ENCODE measurements at places on chromosomes 13 and 19.
A peak's percentile ranks its signal among the peaks of the same experiment; 100 is the strongest.

DNA sequence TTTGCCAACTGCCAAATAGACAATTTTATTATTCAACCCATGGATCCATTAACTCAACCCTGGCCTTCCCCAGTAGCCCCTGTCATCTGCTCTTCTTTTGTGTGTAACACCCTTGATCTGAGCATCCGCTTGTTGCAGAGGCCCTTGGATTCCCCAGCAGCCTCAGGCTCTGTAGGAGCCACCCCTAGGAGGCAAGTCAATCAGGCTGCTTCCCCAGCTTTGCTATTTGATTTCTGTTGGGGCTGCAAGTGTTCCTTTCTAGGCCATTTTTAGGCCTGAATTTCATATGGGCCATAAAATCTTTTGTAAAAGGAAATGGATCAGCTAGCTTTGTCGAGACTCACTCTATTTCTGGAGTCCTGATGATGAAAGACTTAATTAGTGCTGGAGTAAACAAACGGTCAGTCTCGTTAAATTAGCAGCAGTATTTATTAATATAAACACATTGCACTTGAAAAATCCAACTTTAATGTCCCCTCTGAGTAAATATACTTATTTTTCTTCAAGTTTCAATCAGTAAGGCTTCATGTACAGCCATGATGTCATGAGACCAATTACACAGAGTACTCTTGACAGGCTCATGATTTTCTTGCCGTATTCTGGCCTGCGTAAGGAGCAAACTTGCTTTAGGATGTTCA, 105.3 kb downstream of the RGCC start:
- DNase-seq = no peak

DNA sequence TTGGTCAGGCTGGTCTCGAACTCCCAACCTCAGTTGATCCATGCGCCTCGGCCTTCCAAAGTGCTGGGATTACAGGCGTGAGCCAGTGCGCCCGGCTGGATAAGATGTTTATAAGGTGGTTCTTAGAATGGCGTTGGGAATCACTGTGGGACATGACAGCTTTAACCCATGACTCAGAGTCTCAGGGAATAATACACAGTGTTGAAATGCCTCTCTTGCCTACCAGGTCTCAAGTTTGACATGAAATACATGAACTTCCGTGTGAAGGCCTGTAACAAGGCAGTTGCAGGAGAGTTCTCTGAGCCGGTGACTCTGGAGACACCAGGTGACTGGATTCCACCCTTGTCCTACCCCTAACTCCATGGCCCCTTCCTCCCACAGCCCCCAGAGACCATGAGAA, 12.6 kb downstream of the FSD1 start:
- DNase-seq = no peak

DNA sequence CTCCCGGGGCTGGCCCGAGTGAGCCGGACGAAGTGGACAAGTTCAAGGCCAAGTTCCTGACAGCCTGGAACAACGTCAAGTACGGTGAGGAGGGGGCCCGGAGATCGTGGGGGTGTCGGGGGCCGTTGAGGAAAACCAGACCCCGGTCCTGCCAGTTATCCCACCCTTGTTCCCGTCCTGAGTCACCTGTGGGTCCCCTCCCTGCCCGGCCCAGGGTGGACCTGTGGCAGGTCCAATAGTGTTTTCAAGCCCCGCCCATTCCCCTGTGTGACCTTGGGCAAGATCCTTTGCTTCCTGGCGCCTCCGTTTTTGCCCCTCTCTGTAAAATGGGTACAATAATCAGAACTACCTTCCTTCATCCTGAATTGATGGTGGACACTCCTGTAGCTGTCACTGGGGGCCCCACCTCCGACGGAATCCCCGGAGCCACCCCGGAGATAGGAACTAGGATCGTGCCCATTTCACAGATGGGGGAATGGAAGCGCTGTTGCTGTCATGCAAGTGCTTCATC, 593 bp downstream of the ATG4D start:
- peak; percentile 35 for DNase-seq

DNA sequence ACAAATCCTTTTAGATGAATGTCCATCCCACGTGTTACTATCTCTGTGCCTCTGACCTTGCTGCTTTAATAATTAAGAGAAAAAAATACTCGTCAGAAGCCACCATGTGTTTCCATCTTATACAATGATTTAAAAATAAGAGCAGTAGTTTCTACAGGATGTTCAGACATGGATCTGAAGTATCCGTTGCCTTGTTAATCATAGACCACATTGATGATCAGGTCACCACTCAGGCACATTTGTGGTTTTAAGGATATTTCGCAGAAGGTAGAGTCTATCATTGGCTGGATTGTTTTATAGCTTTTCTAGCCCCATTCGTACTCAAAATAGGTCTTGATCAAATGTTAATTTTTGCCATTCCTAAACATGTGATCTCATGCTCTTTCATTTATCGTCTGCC, 710.0 kb upstream of the ARGLU1 start:
- no peak for DNase-seq

GRCh38 chr13:95676105-95676761, 706 bp upstream of the DNAJC3 start:
- peak; percentile 45 for DNase-seq

DNA sequence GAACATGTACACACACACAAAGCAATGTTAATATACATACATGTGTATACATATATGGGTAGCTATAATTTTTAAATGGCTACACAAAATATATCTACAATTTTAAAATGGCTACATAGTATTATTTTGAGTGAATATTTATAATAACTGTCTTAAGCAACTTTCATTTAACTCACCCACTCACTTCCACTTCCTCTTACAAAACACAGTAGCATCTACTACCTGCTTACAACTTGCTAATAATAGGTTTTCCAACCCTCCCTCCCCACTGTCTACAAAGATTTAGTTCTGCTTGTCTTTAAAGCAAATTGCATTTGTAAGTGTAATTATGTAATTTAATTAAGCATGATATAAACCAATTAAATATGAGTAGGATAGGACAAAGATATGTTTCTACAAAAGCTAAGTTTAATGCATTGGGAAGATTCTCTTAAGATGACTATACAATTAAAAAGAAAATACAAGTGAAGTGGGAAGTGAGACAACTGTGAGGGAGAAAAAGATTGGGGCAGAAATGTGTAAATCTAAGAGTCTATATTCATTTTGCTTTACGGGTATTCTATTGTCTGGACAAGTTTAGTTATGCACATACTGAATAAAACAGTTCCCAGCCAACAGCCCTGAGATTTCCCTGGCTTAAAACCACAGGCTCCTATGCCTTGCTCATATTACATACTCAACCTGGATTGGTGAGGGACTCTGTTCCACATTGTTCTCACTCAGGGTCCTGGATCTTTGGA, 583.1 kb downstream of the EFNB2 start:
- DNase-seq = no peak

DNA sequence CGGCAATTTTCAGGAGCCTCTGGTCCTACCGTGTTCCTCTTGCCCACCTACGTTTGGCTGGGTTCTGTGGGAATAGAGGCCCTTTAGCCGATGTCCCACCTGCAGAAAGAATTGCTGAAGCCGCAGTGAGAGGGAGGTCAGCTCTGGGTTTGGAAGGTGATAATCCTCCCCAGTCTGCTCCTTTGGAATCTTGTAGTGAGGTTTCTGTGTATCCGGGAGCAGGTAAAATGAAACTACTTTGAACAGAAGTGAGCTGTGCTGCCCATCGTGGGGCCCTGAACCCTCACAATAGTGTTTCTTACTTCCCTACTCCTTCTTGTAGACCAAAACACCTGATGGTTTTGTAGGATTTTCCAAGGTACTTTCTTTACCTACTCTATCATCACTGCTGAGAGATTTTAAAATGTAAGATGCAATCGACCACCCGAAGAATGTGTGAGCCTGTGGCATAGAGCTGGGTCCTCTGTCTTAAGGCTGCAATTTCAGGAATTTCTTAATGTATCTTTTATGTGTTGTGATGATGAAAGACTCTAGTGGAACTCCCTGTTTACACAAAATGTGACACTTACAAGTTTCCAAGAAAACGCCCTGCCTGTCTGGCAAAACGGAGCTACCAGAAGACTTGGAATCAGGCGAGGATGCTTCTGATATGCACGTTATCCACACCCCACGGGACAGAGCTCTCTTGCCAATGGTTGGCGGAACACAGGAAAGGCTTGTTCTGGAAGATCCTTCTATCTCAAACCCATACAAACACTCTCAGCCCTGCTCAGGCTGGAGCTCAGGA, 76.1 kb downstream of the RGCC start:
- no peak for DNase-seq

DNA sequence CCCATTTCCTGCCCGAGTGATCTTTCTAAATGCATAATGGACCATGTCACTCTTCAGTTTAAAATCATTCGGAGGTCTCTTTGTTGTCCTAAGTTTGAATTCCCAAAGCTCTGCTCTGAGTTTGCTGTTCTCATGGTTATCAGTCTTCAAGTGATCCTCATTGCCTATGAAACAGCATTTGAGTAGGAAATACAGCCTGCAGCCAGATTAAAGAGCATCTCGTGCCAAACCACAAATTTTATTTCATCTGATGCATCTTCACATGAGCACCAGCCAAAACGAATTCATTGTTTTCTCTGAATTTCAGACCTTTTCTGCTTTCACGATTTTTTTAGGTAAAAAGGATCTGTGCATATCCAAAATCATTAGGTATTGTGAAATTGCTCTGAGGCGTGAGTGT, 299.6 kb downstream of the TDRD3 start:
- DNase-seq = no peak

DNA sequence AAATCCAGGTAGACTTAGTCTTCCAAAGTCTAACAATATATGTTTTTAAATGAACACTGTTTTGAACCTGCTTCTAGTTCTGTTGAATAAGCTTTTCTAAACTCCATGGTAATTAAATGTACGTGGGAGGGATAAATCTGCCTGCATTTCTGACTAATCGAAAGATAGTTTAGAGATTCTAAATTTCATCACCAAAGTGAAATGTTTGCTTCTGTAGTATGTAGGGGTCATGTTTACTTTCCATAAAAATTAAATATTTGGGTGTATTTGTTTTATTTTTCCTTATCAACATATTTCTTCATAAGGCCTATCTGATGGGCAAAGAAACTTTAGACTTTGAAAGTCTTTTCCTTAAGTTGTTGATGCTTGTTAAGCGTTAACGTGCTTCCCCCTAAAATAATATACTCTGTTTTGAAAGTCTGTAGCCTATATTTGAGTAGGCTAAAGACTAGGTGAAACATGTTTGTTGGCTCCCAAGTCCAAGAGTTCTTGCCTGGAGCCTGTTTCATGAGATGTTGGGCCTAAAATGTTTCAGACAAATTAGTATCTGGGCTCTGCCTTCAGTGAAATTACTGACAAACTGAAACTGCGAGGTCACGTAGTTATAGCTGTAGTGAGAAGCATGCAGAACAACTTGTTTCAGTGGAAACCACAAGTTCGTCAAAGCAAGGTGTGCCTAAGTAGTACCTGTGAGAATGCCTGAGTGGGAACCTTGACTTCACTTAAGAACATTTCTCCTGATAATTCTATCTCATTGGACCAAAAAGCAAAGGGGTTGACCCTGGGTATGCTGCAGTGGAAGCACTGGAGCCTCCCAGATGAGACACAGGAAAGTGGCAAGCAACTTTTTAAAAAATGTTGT, 126.2 kb downstream of the LMO7 start:
- DNase-seq = peak; percentile 76

- DNase-seq = no peak
Observed at GRCh38 chr13:100356889-100357288, 231.7 kb downstream of the GGACT start.

DNA sequence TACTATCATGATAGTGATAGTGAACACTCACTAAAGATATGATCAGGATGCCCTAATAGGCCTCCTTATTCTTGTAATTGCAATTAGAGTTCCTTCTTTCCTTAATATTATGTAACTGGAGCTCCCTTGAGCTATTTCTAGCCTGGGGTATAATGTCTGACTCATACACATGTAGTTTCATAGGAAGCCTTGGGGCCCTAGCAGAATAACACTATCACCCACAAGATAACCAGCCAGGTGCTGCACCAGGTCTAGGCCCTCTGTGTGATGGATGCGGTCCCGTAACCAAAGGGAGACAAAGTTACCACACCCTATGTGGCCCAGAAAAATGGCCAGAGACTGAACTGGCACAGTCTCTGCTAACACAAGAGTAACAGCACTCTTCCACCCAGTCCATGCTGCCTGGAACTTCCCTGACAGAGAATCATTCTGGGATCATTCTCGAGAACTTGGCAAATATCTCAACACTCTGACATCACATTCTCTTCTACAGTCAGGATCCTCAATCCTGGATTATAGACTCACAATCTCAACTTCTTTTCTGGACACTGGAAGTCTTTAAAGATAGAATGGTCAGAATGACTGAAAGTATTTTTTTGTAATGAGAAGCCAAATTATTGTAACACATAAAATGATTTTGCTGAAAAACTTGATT, 32.6 kb upstream of the IGFL4 start:
- DNase-seq = no peak

All from activated CD4-positive, alpha-beta T cell treated with anti-CD3 and anti-CD28 coated beads, Interleukin-10, Interleukin-2, amounts not matched to agents 100 ng/mL and 50 ng/mL, durations not matched to agents 16 hours and 8 hours (primary cell).